ENCODE measurements at places on chromosomes 16 and 17. TPM values are rescaled to one million over a fixed set of nuclear protein-coding genes. Genes with fewer than 3 reads are reported as not detected.

GRCh38 chr17:4956493-4957061 lies 5.7 kb downstream of the ENO3 start:
- DNase-seq = peak; percentile 32

DNA sequence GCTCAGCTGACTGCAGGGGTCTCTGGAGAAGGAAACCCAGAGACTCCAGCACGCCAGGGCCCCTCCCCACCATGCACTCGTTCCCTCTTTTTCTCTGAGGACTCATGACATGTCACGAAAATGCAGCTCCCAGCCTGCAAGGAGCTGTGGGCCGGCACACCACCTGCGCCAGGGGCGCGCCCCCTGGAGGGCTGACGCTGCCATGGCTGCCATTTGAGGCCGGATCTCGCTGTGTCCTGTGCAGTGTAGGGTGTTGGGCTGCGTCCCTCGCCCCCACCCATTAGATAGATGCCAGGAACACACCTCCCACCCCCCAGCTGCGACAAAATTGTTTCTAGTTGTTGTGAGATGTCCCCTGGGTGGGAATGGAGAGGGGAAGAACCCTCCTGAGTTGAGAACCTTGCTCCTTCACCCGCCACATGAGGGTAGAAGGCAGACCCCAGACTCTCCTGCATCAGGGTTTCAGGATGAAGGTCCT lies 8.2 kb downstream of the SYNGR2 start:
- peak; percentile 92 for DNase-seq

DNA sequence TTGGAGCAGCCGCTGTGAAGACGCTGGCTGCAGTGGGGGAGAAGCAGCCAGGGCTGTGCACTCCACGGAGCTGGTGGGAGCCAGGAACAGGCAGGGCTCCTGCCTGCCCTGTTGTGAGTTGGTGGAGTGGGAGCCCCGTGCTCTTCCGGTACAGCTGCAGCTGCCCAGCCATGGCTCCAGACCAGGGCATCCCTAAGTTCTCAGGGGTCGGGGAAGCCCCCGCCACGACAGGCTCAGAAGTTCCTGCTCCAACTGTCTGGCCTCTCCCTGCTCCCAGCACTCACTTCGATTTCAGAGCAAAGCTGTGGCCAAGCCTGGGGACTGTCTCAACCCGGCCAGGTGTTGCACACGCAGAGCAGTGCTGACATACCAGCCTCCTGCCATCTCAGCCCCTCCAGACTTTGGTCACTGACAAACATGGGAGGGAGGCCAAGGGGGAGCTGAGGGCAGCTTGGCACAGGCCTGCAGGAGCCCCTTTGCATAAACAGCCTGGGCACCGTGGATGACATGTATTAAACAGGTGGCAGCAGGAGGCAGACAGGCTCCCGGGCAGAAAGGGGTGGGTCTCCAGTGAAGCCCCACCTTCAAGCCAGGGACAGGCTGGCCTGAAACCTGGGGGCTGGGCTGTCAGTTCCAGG lies 13.9 kb upstream of the KDM8 start:
- no peak for DNase-seq

DNA sequence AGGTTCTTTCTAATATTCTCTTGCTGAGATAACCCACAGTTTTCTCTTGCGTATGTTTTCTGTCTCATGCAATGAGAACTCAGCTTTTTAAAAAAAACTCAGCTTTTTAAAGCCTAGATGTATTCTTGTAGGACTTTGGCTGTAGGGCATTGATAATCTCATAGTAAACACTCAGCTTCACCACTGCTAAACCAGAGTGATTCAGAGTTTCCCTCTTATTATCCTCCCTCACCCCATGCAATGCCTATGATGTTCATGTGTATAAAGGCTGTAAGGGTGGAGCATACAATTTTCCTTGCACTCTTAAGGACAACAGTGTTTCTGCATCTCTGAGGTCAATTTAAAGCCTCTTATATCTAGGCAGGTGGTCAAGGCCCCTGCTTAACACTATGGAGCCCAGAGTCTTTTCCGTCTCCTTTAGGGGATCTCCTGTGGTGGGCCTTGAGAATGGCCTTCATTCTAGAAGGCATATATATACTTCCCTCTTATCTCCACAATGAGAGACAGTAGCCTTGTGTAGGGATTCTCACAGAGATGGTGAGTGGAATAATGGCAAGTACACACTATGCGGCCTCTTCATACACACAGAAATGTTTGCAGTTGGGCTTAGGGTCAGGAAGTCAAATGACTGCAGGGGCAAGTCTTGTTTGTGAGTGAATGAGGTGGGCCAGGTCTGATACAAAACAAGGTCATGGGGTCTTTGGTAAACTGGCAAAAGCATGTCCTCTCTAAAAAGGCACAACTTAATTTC lies 279.6 kb downstream of the HS3ST3A1 start:
- DNase-seq = no peak

- DNase-seq = no peak
These were observed 8.8 kb downstream of the TMEM186 start for GRCh38 chr16:8788578-8789172.

DNA sequence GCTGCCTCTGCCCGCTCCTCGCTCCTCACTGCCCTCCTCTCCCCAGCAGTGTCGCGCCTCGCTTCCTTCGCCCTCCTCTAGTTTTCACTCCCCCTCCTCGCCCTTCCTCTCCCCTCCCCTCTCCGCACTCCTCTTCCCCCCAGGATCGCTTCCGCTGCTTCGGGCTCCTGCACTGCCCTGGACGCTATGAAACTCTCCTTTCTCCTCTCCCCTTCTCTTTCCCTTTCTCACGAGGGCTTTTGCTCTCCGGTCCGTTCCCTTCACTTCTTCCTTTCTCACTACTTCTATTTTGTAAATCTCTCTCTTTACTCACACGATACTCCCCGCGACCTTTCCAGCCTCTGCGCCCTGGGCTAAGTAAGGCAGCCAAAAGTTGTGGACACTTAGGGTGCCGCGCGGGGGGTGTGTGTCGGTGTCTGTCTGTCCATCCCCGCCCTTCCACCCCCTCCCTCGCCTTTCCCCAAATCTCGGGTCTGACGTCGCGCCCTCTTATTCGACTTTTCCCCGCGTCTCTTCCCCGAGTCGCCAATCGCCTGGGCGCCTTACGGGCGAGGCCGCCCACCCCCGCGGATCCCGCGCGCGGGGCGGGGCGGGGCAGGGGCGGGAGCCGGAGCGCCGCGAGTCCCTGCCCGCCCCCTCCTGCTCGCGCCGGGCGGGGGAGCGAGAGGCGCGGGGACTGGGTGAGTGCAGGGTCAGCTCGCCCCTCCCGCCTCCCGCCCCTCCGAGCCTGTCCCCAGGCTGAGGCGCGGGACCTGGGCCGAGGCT lies at the start of gene IRX3:
Gene IRX3 (minus strand): TSS at position 422 of the 765 bp plus-strand sequence. CDS start 737 bp downstream, outside the sequence.
- peak; percentile 100 for DNase-seq

Gene MAF
- 31.8 TPM for total RNA-seq

Gene CCL17
- not detected for total RNA-seq

Gene PRCD
- total RNA-seq = 5.3 TPM

Gene EVI2B
- 6.2 TPM for total RNA-seq
